H9 (cell line): ENCODE measurements at places on chromosomes 11 and 22. TPM values are rescaled to one million over a fixed set of nuclear protein-coding genes. Genes with fewer than 3 reads are reported as not detected.

DNA sequence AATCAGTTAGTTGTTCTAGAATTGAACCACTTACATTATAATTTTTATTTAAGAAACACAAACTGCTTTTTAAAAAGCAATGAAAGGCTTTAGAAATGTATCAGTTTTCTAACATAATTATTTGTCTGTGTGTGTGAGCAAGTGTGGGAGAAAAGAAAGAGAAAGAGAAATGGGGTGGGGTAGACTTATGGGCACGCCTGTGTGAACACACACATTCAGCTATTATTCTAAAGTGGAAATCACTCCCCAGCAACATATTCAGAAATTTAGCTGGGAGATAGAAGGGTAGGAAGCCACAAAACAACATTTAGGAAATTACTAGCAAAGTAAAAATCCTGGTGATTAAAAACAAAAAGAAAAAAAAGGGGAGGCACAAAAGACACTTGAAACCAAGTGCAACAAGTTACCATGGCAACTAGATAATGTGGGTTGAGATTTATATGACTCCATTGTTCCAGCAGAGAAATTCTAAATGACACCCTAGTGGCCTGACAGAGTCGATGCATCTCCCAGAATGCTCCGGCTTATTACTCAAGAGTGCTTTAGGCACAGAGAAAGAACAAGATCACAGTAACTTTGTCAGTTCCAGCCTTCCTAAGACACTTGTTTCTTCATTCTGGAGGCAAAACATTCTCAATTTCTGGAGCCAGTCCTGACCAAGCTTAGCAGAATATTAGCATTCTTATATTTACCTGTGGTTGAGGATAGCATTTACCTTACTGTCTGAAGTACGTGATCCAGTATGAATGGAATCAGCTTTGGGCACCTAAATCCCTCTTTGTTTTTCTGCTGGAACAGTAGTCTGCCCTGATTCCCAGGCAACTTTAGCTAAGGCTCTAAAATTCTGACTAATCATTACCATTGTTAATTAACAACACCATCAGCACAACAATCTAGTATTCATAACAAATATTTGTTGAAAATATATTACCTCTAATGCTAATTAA is 444.4 kb downstream of the DLG2 start:
- peak; percentile 45 for DNase-seq

DNA sequence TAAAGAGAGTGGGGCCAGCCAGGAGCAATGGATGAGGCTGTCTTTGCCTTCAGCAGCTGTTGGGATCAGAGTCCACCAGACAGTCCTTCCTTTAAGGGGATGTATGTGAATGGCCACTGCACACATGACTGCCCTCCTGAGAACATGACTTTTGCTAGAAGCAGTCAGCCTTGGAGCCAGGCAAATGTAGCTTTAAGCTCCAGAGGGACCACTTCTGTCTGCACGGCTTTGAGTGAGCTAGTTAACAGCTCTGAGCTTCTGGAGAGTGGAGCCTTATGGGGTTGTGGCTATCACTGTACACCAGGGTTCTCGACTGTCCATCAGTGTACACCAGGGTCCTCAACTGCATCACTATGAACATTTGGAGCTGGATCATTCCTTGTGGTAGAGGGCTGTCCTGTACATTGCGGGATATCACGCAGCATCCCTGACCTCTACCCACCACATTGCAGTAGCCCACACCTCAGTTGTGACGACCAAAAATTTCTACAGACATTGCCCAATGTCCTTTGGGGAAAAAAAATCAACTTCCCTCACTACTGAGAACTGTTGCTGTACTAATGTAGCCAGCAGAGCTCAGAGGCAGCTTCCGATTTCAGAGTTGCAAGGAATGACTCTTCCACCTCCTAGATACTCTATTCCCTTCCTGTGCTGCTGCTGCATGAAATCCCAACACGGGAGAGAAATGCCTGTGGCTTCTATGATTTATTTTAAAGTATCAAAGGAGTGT is 169.4 kb downstream of the MYO18B start:
- DNase-seq = no peak

GALNT18 gene
- total RNA-seq = 1.5 and 1.7 TPM in 2 replicates

KCNJ5 gene
- total RNA-seq = 0.04 and 0.11 TPM in 2 replicates

GRCh38 chr11:91173701-91174100 is 950.9 kb upstream of the CHORDC1 start:
- no peak for DNase-seq

DNA sequence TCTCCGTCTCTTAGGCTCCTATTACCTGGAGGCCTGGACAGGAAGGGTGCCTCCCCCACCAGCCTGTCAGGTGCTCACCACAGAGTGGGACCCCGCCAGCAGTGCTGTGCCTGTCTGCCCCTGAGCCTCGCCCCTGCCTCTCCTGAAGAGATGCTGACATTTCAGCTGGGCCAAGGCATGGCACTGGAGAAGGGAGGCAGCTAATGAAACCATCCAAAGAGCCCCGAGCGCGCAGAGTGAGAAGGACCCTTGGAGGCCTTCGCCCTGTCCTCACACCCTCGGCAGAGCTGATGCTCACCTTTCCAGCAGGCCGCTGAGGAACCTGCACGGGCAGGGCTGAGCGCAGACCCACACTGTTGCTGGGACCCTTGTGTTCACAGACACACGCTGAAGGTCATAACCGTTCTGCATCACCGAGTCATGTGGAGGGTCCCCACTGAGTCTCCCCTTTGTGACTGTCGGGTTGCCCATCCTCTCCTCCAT is 2.1 kb upstream of the LRFN4 start:
- DNase-seq = no peak

HSPB2 gene
- total RNA-seq = 0.22 TPM in 1 of 2 replicates, not detected in the other

- DNase-seq = no peak
Measured at GRCh38 chr11:34636127-34636526, 15.2 kb downstream of the EHF start.

DNA sequence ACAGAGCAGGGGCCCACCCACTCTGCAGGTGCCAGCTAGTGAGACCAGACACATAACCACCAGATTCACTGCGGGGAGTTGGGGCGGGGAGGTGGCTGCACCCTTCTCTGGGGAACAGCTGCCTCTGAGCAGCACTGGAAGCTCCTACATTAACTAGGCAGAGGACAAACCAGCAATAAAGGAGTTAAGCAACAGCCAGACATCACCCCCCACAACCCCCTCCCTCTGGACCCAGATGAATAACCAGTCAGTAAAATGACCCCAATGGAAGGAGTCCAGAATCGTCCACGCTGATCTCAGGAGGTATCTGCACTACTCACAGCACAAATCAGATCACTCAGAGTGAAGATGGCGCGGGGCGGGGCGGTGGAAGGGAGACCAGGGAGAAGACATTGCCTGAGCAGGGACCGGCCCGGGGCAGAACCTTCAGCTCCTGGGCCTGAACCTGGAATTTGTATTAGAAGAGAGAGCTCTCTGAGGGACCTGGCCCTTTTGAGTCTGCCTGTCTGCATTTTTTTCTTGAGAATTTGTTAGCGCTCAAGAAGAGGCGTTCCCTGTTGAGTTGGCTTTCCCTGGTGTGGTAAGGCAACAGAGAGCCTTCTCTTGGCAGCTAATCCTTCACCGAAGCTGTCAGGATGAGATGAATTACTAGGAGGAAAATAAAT is 125.5 kb upstream of the NCAM1 start:
- no peak for DNase-seq

DNA sequence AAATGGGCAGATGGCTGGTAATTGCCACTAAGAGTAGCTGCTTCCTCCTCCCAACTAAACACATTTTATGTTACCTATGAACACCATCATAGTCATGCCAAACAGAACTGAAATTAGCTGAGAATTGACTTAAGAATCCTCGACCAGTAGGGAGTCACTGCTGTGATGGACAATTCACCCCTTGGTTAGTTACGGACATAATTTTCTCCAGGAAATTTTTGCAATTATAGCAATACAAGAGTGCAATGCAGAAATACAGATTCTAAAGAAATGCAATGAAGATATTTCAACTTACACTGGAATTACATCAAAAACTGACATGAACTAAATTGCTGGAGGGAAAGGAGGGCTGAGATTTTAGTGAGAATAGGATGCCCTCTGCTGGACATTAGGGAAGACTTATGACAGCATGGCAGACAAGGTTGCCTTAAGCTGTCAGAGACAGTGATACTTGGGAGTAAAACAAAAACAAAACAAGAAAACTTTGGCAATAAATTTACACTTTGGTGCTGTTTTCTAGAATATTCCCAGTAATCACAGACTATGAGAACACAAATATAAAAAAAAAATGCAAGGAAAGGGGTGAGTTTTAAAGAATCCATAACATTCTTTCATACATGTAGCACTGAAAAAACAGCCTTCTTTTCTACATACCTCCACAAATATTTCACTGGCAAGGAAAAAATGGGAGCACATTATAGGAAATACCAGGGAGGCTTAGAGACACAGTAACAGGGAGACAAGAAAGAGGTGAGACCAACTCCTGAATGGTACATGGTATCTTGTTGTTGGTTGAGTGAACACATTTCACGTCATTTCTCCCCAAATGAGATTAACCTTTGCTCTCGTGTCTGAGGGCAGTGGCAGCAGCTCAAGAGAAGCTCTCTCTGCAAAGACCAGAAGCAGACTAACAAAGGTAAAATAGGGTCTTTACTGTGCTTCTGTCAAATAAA is 11.2 kb upstream of the PPP2R1B start:
- DNase-seq = no peak
